ENCODE measurements at places on chromosomes 6 and 20. TPM values are rescaled to one million over a fixed set of nuclear protein-coding genes. Genes with fewer than 3 reads are reported as not detected.

DNA sequence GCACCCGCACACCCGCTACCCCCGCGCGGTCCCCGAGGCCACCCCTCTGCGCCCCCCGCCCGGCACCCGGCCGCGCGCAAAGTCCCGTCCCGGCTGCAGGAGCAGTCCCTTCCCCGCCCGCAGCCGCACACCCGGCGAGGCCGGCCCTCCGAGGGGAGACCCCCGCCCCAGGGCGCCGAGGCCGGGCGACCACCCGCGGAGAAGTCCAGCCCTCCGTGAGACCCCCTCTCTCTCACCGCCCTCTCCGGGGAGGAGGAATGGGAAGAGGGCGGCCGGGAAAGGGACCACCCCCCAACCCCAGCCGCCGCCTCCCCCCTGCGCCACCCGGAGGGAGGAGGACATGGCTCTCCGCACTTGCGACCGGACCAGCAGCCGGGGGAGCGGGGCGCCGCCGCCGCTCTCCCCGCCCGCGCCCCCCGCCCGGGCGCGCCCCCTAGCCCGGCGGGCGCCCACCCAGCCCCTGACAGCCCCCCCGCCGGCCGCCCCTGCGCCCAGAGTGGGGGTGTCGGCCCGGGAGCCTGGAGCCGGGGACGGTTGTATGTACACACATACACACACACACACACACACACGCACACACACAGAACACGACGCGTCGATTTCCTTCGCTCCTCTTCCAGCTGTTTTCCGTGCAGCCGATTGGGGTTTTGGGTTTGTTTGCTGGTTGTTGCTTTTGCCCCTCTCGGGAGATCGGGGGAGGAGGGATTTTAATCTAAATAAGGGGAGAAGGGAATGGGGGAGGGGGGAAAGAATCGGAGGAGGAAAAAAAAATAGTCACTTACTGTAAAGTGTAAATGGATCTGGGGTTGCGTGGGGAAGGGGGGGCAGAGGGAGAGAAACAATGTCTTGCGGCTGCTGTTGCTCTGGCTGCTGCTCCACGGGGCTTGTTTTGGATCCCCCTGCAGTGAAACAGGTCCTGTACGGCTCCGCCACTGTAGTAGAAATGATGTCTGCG lies at the start of gene ATXN1:
TSS of gene ATXN1 (minus strand) at position 945 of the 955 bp plus-strand sequence.
- DNase-seq, result peak; percentile 80

- DNase-seq, result no peak
These were observed 23.0 kb upstream of the BMP5 start for GRCh38 chr6:55898342-55898741.

DNA sequence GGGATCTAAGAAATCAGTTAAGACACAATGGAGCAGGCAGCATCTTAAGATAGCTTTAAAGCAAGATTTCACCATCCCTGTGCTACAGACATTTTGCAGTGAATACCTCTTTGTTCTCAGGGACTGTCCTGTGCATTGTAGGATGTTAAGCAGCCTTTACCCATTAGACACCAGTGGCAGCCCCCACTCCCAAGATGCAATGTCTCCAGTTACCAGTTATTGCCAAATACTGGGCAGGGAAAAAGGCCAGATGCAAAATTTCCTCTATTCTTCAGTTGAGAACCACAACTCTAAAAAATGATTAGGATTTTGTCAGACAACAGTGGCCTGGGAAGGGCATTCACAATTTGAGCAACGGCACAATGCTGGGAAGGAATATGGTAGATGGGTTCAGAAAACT lies 6.1 kb downstream of the FBXO5 start:
- no peak for DNase-seq

OR2H1 gene
- not detected for total RNA-seq

DNA sequence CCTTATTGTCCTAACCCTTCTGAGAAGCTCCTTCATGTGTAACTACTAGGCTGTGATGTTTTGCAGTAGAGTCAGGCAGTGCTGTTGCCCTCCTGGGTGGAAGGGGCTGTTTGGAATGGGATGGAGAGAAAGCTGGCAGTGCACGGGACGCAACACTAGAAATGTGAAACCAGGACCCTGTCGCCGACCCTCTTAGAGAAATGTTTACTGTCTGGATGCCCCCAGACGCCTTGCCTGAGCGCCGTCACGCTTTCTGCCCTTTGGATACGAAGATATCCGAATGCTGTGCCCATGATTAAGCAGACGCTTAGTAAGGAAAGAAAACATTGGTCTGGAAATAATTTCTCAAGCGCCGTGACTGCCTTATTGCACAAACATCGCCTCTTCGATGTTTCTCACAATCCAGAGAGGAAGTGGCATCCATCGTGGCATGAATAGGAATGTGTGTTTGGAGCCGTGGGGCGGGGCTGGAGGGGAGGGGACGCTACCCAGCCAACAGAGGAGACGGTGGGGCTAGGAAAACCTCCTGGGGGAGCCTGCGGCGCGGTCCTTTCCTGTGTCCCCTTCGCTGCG lies 661 bp upstream of the PPP1R14C start:
- DNase-seq, result no peak

MUCL3 gene
- not detected for total RNA-seq

TMEM200A gene
- 1.2 TPM for total RNA-seq

DNA sequence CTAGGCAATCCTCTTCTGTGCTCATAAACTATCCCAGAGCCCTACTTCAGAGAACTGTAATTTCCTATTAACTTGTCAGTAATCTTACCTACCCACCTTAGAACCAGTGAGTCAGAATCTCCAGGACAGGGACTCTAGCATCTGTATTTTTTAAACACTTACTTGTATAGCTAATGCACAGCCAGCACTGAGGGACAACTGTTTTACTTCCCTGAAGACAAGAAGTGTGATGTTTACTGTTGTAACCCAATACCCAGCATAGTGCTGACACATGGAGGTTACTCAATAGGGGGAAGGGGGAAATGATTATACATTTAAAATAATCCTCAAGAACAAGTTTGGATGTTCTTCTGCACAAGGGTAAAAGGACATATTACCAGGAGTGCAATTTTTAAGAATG lies 130.8 kb downstream of the BTBD9 start:
- no peak for DNase-seq

MPC1 gene
- total RNA-seq, result 33.1 TPM

GLP1R gene
- total RNA-seq, result not detected

- DNase-seq, result no peak
These were observed 144.2 kb downstream of the CARMIL1 start for GRCh38 chr6:25423358-25423757.

- DNase-seq, result no peak
These were observed 82.1 kb downstream of the ASXL1 start for GRCh38 chr20:32440069-32440757.

DNA sequence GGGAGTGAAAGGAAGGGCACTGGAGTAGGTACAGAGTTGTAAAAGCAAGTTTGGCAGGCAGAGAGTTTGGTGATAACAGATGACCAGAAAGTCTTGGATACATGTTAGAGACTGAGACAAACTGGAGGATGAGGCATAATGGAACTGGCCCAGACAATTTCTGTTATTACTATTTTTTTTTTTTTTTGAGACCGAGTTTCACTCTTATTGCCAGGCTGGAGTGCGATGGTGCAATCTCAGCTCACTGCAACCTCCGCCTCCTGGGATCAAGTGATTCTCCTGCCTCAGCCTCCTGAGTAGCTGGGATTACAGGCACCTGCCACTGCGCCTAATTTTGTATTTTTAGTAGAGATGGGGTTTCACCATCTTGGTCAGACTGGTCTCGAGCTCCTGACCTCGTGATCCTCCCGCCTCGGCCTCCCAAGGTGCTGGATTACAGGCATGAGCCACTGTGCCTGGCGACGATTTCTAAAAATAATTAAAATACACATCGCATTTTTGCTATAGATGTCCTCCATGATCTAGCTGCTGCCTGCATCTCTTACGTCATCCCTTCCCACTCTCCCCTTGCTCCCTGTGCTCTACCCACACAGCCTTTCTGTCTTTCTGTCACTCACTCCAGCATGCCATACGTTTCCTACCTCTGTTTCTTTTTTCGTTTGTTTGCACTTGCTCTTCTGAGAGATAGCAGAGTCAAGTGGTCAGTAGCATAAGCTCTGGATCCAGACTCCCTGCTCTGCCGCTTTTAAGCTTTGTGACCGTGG lies 23.5 kb downstream of the MAPK14 start:
- DNase-seq, result no peak
